ENCODE measurements at places on chromosomes 3 and 15.

DNA sequence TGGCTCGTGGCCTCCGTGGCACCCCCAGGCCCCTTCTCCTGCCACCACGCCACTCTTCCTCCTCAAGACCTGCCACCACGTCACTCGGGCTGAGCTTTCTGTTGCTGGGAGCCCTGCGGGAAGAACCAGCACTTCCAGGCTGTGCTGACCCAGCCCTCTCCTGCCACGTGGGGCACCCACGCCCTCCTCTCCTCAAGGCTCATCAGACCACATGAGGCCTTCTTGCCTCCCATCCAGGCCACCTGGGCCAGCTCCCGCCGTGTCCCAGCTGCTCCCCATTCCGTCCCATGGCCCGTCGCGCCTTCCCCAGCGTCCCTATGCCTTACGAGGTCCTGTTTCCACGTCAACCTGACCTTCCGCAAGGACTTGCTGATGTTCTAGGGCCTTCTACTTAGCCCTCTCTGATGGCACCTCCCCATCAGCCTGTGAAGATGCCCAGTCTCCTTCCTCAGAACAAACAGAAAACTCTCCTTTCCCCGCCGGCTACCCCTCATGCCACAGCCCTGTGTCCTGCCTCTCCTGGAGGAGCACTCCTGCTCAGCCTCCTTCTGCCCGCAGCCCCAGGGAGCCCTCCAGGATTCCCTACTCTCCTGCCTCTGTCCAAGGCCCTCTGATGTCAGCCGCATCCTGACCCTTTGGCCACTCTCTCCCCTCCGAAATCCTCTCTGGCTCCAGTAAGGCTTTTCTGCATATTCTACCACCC is 71.1 kb upstream of the BLM start:
- no peak for DNase-seq

DNA sequence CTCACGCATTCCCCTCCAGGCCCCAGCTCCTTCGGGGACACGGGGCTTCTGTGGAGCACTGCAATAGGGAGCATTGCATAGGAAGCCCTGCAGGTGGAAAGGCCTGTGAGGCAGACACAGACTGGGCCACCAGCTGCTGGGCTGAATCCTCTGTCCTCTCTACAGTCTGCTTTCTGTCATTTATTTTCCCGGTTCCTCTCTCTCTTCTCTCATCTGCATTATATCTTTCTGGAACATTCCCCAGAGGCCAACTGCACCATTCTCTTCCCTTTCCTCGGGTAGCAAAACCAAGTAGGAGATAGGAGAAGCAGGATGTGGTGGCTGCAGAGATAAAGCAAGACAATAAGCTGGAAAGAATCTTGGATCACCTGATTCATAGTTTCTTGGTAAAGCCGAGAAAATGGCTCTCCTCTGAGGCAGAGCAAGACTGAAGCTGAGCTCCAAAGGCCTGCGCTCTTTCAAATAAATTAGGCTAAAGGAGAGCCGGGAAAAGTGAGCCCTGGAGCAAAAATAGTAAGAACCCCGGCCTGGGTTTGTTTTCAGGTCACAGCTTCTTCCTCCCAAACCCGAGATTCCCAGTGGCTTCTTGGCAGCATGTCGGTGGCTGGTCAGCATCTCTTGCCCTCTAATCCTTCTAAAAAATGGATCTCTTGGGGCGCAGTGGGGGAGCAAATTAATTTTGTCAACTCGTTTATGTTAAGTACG is 5.3 kb downstream of the TM4SF4 start:
- no peak for DNase-seq

- no peak for DNase-seq
Observed at GRCh38 chr15:70024521-70024920, 73.2 kb downstream of the TLE3 start.

GRCh38 chr3:105157067-105157765 is 209.5 kb upstream of the ALCAM start:
- no peak for DNase-seq

- DNase-seq = no peak
Observed at GRCh38 chr3:132788301-132788671, 66.1 kb upstream of the NPHP3 start.

DNA sequence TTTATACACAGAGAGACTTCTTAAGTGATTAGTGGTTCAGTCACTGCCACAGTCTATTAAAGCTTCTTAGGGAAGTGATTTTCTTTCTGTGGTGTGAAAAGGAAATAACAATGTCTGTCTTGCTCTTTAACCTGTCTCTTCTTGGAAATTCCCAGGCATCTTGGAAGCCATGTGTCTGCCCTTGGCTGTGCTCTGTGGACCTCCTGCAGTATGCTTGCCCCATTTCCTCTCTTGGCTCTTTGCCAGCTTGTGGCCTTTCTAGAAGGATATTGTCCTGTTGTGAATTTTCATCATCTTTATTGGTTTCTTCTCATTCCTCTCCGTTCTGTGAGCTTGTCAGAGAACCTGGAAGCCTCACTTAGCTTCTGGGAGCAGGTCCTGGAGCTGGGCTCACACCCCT is 338.4 kb upstream of the C2CD4B start:
- DNase-seq = no peak

- DNase-seq = no peak
Observed at GRCh38 chr3:104717828-104718196, 648.9 kb upstream of the ALCAM start.

DNA sequence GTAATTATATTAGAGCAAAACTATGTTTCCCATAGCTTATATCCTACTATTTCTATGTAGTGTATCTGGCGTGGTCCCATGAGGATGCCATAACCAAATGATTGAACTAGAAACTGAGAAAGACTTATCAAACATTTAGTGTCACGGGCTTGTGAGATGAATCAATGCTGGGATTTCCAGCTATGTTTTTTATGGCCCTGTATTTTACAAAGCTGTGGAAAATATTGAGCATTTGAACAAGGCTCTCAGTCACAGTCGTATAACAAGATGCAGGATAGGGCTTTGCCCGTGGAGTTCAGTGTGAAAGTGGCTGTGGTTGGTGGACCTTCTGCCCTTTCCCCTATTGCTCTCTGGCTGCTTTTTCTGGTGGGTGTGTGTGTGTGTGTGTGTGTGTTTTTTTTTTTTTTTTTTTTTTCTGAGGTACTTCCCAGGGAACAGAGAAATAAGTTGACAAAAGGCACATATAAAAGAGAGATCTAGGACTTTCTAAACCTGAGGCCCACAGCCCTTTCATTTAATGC is 60.7 kb downstream of the CACNA1D start:
- DNase-seq = peak; percentile 20

DNA sequence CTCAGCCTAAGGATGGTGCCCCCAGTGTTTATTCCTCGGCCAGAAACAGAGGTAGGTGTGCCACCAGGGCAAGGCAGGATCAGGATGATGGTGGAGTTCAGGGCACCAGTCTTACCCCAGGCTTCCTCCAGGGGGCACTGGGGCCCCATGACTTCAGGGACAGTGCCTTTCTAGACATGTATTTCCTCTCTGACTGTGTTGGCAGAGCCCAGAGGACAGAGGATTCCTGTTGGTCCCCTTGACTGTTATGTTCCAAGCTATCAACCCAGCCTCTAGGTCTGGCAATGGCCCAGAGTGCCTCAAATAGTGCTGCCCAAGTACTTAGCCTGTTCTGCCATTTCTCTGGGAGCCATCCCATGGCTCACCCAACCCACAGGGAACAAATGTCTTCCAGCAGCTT is 2.8 kb downstream of the HEMK1 start:
- peak; percentile 86 for DNase-seq

- DNase-seq = no peak
Observed at GRCh38 chr3:114899186-114899931, 247.7 kb downstream of the ZBTB20 start.

DNA sequence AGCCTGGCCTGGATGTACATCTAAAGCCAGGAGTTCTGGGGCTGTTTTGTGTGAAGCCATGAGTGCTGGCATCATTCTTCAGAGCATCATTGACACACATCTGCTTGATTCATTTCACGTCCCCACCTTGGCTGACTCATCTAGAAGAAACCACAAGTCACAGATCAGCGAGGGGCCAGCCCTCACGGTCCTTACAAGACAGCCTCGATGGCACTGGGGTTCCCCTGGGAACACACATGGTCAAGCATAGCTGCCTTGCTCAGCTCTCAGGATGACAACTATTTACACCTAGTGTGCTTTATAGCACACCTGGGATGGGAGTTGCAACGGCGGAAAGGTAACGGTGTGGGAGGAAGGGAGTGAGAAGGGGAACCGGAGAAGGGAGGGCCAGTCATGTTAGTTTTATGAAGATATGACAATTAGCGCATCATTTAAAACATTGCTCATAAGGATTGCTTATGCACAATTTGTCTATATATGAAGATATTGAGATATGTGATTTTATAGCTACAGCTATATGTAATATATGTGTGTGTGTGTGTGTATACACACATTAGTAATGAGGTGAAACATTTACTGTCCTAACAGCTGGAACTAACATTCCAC is 227.1 kb downstream of the RPLP1 start:
- DNase-seq = peak; percentile 56

- no peak for DNase-seq
Observed at GRCh38 chr3:29912600-29913288, 631.9 kb downstream of the RBMS3 start.

GRCh38 chr15:76191539-76192244 is 119.6 kb downstream of the ETFA start:
- no peak for DNase-seq

- no peak for DNase-seq
Observed at GRCh38 chr3:27479806-27480543, 4.2 kb downstream of the SLC4A7 start.

- no peak for DNase-seq
Observed at GRCh38 chr3:139668332-139668731, 9.4 kb downstream of the NMNAT3 start.

DNA sequence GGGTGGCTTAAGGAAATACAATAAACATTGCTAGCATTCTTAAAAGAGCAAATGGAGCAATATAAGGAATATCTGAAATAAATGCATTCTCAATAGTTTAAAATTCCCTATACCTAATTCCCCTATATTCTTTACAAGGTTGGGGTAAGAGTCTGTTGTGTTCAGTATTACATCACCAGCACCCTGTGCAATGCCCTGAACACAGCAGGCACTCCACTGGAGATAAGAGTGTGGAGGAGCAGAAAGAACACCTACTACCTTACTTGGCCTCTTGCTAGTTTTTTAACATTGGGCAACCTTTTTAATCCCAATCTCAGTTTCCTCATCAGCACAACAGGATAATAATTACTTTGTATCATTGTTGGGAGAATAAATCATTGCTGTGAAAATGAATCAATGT is 140.2 kb upstream of the PLXND1 start:
- no peak for DNase-seq

- DNase-seq = no peak
Observed at GRCh38 chr15:93029836-93030429, 59.1 kb downstream of the RGMA start.

DNA sequence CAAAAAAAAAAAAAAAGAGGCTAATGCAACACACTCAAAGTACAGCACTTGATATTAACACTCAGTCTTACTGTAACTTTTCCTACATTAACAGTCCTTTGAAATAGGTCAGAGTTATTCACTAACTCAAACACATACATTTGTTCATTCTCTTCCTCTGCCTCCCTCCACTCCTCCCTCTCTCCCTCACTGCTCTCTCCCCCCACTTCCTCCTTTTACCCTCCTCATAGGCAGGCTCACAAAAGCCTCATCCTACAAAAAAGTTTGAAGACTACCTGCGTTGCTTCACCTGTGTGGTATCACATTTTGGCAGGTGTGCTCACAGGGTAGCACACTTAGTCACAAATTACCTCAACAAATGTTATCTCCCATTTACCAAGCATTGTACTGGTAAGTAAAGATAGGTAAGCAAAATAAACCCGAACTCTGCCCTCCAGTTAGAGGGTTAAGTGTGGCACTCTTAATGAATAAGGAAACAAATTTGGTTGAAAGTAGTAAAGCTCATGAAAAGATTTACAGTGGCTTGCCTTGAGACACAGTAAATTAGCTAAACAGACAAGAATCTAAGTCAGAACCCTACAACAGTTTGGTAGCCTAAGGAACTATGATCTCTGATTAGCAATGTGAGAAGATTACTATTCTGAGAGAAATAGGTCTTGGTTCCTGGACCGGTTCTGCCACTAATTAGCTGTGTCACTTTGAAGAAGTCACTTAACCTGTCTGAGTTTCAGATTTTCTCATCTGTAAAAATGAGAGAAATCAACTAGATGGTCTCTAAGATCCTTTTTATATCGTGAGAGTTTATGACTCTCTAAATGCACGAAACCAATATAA is 151.0 kb upstream of the MLF1 start:
- DNase-seq = no peak

DNA sequence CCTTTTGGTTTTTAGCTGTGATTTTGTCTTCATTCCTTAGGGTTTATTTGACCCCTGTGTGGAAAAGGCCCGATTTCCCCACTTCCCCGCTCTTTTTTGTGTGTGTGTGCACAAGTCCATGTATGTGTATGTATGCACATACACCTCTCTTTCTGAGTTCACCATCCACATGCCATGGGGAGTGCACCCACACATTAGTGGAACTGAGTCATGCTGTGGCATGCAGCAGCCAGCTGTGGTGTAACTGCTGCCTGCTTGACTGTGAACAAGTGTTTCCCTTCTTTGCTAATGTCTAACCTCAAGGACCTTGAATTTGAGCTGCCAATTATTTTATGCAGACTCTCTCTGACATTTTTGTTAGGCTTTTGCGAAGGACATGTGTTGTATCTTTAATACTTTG is 434.9 kb upstream of the TPM1 start:
- no peak for DNase-seq

- no peak for DNase-seq
Observed at GRCh38 chr3:111735243-111735758, 123.8 kb upstream of the PHLDB2 start.

DNA sequence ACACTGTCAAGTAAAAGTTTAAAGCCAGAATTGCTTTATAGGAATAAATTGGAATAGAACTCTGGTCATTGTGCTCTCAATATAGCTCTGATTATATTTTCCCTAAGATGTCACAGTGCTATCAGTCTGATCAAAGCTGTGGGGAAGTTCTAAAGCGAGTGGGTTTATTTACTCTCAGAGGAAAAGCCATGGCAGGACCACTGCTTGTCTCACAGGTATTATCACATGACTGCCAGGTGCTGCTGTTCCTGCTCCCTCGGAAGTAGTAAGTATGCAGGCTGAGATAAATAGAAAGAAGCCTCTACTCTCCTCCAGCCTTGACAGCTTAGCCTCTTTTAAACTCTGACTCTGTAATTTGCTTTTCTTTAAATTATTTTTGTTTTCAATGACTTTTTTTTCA is 49.1 kb upstream of the UTS2B start:
- no peak for DNase-seq

DNA sequence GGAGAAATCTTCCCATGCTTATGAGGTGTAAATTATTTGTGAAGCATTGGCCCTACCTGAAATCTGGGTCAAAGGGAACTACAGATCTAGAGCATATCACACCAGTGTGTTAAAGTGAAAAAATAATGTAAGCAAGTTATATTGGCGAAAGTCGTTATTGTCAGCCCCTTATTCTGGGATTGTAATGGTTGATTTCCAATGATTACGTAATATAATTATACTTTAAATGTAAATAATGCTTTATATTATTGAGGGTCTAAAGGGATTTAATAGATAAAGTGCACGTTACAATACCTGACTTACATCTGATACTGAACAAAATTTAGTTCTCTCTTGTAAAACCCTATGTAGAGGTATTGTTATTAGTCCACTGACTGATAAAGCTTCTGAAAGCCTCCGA is 101.2 kb downstream of the NEO1 start:
- DNase-seq = no peak

GRCh38 chr3:36650271-36650671 is 114.1 kb downstream of the DCLK3 start:
- no peak for DNase-seq
